Ammon's horn (tissue), 1 donor: ENCODE measurements at places on chromosomes 11 and 22.
A peak's percentile ranks its signal among the peaks of the same experiment; 100 is the strongest.

- no peak for DNase-seq
These were observed 19.0 kb downstream of the USP35 start for GRCh38 chr11:78207532-78208256.

- no peak for DNase-seq
These were observed 222.3 kb downstream of the ETS1 start for GRCh38 chr11:128365044-128365443.

- DNase-seq, result no peak
These were observed 1.7 kb downstream of the CREBZF start for GRCh38 chr11:85663080-85663752.

GRCh38 chr11:59574467-59574866 lies 41.1 kb downstream of the OSBP start:
- DNase-seq, result no peak

GRCh38 chr11:61164606-61165424 lies 3.6 kb upstream of the VPS37C start:
- no peak for DNase-seq

DNA sequence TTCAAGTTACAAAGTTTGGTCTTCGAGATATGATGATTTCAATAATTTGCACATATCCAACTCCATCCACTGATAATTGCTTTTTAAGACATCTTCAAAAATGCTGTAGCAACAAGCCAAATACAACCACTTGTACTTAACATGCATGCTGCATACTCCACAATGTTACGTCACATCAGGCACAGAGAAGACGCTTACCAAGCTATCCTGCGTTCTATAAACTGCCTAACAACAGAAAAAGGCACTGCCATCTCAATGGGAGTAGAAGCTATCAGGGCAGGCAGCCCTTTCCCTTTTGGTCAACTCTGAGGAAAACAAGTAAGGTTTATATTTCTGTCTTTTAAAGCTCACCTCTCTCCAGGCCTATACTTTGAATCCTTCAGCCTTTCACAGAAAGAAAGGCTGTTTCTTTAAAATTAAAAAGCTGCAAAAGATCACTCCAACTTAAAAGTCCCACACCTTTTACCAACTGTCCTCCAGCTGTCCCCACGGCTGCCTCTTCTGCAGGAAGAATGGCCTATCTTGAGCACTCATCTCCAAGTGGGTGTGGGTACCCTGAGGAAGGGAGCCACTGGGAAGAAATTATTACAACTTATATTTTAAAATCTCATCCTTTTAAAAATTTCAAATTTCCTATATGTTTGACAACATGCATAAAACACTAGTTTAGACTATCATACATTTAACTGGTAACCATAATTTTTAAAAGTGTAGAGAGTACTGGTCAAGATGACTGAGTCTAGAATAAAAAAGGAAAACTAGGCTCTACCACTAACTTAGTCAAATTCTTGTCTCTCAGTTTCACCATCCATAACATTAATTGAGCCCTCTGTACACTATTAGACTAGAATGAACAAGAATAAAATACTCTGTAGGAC lies 14.5 kb downstream of the PHF21A start:
- peak; percentile 77 for DNase-seq

DNA sequence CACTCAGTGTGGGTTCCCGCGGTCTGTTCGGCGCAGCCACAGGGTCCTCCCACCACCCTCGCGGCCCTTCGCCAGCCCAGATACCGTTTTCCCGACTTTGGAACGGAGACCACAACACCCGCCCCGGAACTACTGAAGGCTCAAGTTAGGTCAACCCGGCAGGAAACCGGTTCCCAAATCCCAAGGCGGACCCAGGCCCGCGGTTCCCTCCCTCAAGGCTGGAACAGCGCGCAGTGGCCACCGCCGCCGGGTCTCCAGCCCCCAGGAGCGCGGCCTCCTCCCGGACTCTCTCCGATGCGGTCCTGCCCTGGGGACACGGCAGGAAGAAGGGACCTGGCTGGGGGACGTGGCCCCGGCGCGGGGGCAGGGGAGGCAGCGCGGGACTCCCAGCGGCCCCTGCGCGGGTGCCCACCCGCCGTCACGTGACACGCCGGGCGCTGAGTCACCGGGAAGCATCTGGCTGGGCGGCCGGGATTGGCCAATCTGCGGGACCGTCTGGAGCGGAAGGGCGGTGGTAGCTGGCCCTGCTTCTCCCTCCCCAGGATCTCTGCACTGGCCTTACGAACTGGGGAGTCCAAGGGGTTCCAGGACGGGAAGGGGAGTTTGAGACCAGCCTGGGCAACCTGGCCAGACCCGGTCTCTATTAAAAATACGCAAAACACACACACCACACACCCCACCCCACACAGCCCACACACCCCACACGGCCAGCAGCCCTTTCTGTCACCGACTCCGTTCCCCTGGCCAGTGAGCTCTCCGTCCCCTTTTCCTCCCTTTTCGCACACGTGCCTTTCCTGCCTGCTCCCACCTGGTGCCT lies 21.5 kb upstream of the MALAT1 start:
- peak; percentile 97 for DNase-seq

GRCh38 chr11:59625703-59626102 lies 10.1 kb upstream of the OSBP start:
- no peak for DNase-seq

- no peak for DNase-seq
These were observed 46.8 kb downstream of the PPP2R1B start for GRCh38 chr11:111719379-111719778.

- no peak for DNase-seq
These were observed 26.1 kb upstream of the CTSC start for GRCh38 chr11:88363648-88364065.

DNA sequence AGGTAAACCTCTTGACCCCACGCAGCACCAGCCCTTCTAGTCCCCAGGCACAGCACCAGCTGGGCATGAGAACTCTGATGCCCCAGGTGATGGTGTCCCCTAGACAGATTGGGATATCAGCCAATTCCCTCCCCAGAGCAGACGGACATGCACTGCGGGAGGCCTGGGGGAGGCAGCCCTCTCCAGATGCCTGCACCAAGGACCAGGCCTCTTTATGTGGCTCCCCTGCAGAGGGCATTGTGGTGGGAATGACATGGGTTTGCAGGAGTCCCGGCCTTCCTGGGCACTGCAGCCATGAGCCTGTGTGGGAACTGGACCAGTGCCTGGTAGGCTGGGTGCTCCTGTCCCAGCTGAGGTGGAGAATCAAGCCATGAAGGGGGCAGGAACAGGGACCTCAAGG lies 25.9 kb downstream of the PPM1F start:
- no peak for DNase-seq

DNA sequence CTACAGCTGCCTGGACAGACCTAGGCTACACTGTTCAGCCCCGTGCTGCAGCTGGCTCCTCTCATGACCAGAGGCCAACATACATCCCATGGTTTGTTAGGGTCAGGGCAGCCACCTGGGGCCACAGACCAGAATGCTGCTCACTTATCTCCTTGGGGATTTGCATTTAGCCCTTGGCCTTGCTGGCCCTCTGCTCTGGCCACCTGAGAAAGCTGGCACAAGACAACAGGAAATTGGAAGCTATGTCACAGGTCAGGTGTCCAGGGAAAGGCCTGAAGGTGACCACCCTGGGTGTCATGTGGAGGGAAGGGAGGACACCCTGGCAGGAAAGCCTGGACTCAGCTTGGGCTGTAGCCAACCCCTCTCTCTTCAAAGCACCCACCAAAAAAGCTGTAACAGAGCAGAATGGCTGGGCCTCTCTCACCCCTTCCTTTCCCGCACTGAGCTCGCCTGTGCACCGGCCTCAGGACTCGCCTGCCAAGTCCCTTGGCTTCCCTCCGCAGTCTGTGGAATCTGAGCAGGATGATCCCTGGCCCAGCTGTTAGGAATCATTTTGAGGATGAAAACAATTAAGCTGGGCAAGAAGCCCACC lies 86.3 kb downstream of the SNX19 start:
- DNase-seq, result no peak

DNA sequence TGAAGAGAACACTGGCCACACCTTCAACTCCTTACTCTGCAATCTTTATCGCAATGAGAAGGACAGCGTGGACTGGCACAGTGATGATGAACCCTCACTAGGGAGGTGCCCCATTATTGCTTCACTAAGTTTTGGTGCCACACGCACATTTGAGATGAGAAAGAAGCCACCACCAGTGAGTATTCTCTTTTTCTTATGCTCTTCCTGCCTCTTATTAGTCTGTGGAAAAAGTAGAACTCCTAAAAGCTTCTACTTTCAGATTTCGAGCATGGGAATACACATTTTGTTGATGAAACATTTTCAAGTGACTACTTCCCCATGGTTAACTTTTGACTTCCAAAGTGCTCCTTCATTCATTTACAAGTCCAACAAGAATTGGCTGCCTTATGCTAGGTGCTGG lies 20.9 kb downstream of the ALKBH3 start:
- DNase-seq, result no peak

- DNase-seq, result no peak
These were observed 42.0 kb upstream of the CXCR5 start for GRCh38 chr11:118841469-118842242.

DNA sequence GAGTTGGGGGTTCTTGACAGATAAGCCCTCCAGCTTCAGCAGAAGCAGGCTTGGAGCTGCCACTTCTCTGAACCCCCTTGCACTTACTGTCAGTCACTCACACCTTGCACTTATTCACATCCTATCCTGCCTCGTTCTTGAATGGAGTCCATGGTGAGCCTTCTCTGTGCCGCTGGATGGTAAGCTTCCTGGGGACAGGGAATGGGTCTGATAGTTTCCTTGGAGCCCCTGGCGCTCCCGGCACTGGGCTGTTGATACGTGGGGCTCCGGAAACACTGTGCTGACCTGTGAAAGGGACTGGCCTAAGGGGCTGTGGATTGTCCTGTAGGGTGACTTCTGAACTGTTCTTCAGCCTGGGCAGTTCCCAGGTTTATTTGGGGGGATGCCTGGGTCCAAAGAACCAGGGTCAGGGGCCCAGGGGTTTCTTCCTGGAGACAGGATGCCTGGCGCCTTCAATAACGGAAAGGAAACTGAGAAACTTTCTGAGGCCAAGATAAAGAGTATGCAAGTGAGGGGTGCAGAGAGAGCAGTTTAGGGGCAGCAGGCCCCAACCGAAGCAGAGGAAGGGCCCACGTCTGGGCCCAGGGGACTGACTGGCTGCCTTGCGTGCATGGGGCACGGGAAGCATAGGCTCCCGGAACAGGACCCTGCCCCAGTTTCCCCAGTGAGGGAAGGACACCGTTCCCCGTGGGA lies 709 bp upstream of the ST3GAL4 start:
- DNase-seq, result no peak
